Amniotic stem cell (primary cell): ENCODE measurements at places on chromosomes 16 and 17.

DNA sequence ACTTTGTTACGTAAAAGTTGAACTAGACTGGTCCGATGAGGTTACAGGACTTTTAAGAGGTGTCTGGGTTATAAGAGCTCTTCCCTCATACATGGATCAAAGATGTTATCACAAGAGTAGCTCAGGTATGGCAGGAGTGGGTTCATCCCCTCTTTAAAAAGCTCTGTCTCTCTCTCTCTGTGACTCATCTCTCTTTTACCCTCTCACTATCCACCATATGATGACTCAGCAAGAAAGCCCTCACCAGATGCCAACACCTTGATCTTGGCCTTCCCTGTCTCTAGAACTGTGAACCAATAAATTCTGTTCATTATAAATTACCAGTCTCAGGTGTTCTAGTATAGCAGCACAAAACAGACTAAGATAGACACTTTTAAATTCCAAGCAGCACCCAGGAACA lies 1.9 kb upstream of the CLEC19A start:
- no peak for DNase-seq

GRCh38 chr16:73337373-73338296 lies 289.7 kb upstream of the ZFHX3 start:
- DNase-seq = no peak

GRCh38 chr16:89607937-89608740 lies 5.3 kb upstream of the DPEP1 start:
- DNase-seq = no peak

- no peak for DNase-seq
Observed at GRCh38 chr17:75182319-75182568, 515 bp downstream of the SUMO2 start.

DNA sequence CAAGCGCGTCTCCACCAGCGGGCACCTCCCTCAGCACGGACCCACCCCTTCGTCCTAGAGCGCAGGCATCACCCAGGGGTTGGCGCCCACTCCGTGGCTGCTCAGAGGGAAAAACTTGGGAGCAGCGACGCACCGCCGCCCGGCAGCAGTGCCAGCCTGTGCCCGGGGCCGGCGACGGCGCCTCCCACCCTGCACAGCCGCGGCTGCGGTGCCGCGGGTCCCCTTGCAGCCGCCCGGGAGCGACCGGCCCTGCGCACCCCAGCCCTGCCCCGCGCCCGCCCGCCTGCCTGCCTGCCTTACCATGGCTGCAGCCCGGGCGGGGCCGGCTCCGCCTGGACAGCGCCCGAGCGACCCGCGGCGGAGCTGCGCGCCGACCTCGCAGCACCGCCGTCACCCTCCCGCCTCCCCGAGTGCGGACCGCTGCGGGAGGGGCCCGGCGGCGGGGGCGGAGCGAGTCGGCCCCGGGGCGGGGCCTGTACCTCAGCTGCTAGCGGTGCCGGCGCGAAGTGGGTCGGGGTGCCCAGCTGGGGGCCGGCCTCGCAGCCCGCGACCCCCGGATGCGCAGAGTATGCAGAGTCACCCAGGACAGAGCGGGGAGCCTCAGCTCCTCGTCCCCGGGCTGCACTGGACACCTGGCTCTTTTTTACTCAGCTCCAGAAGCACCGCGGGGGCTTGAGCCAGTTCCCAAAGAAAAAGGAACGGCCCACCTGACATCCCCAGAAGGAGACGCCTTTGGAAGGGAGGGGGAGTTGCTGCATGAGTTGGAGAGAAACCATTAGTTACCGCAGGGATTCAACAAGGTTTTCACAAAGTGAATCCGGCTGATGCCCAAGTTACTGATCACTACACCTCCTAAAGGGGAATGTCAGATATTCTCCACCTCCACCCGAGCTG lies 17.5 kb upstream of the MTMR4 start:
- DNase-seq = no peak

DNA sequence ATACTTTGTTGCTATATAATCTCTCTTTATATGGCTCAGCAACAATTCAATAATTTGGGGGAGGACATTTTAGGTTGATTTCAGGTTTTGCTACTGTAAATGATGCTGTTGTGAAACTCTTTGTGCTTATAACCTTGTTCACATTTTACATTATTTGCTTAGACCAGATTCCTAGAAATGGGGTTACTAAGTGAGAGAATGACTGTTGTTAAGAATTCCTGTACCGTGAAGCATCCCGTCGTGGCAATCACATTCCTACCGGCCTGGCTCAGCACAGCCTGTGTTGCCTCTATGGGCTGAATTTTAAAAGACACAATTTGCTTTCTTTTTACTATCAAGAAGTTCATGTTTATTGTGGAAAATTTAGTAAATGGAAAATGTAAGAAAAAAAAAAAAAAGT lies 31.4 kb downstream of the B9D1 start:
- DNase-seq = peak; percentile 65

DNA sequence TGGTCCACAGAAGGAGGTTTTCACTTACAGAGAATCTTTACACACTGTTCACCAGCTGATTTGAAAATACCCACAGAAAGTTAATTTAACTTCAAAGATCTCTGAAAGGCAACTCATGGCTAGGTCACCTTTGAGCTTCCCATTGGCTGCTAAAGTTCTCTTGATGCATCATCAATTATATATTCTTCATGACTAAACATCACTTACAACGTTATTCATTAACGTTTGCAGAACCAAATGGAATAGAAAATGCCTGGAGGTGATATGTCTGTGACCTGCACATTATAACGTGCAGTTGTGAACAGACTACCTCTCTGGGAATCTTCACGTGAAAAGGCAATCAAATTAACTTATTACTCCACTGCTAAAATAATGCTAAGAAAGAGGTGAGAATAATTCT lies 238.5 kb downstream of the ZFHX3 start:
- no peak for DNase-seq

DNA sequence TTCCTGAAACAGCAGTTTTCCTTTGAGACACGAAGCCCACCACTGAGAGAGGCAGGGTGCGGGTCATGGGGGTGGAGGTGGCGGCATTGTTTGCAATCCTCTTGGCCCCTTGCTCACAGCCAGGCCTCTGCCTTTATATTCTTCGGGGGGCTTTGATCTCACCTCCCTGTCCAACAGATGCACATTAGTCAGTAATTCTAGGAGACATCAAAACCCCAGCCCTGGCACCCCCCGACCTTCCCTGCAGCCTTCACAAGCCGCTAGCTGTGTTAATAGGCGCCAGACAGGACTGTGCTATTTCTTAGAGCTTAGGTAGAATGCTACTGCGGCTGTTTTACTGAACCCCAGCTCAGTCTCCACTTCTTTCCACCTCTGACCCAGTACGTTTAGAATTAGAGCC lies 212.6 kb downstream of the RBFOX1 start:
- no peak for DNase-seq

- DNase-seq = no peak
Observed at GRCh38 chr17:72379516-72379915, 258.7 kb downstream of the SOX9 start.

- no peak for DNase-seq
Observed at GRCh38 chr17:65115839-65116238, 21.3 kb upstream of the RGS9 start.

- no peak for DNase-seq
Observed at GRCh38 chr16:2952679-2953078, 11.4 kb upstream of the KREMEN2 start.

- no peak for DNase-seq
Observed at GRCh38 chr17:78493450-78493849, 83.7 kb downstream of the DNAH17 start.

DNA sequence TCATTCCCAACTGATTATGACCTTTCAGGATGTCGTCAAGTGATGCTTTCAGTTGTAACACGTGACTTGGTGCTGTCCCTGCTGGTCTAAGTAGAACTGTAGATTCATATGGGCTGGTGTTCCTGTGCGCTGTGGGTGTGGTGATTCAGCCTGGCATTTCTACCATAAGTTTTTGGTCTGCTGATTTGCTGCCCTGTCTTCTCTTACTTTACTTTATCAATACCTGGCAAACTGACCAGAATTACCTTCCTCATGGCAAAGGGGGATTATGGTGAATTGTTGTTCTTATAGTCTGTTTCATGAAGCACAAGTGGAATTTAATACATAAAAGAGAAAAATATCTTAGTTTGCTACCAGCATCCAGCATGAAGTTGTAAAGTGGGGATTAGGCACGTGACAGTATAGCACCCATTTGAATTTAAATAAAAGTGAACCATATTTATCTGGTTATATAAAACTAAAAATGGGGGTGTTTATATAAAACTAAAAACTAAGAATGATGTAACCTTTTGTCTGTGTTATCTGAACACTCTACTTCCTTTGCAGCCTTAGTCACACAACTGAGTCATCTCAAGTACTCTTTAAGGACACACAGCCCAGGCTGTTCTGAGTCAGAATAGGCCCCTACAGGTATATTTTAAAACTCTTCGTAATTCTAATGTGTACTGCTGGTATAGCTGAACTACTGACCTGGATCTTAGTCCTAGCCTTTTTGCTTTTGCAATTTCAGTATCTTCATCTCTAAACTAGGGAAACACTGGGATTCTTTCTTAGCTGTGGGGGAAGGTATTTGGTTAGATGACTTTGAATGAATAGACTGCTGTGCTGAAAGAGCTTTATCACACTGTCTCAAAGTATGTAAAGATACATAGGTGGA lies 28.3 kb downstream of the TTC19 start:
- peak; percentile 83 for DNase-seq

DNA sequence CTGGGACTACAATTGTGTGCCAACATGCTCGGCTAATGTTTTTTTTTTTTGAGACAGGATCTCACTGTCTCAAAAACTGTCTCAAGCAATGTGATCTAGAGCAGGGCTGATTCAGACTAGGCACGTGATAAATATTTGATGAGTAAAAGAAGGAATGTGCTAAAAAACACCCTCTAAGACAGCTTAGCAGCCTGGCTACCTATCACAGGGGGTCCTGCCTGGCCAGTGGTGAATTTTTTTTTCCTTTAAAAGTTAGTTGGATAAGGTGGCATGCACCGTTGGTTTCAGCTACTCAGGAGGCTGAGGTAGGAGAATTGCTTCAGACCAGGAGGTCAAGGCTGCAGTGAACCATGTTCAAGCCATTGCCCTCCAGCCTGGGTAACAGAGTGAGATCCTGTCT lies 14.8 kb upstream of the GPATCH8 start:
- no peak for DNase-seq

DNA sequence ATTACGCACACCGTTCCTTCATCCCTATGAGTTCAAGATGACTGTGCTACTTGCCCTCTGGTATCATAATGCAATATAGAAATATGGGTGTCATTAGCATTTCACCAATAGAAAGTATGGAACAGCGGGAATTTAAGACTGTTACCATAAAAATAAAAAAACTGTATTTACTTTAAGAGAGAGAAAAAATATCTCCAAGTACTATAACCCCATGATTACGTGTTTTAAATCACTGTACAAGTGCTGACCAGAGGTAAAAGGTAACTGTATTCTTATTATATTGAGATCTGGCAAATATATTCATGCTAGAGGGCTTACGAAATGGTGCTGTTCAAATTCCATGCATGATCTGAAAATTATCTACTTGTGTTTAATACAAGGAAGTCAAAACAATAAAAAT lies 5.2 kb downstream of the SDR42E1 start:
- no peak for DNase-seq

GRCh38 chr16:79071424-79071823 lies 529.1 kb downstream of the MAF start:
- DNase-seq = no peak

DNA sequence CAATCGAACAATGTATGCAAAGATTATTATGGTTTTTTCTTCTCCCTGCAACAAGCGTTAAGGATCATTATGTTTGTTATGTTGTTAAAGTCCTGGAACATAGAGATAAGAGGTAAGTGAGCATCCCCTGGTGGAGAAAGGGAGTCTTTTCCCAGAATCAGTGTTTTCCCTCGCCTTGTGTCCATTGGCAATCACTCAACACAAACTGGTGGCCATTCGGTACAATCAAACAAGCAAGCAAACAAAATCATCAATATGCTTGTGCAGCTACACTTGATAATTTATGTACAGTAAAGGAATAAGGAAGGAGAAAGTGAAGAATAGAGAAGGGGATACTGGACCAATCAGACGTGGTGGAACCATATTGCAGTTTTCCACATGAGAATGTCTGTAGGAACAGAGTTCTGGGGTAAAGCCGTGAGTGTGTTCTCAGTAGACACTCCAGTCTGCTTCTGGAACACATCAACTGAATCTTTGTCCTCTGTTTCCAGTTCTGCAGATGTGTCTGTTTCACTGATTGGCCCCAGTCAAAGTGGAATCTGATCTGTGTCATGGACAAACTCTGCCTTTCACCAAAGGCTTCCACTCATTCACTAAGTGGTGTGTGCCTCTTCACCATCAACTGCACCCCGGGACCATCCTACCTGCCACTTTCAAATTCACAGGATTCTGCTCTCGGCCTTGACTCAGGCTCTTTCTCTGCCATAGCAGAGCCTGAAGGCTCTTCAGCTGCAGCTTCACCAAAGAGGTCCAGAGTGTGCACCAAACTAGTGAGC lies 169.5 kb downstream of the AHSP start:
- DNase-seq = no peak

GRCh38 chr16:1178295-1178910 lies 25.5 kb downstream of the CACNA1H start:
- no peak for DNase-seq

GRCh38 chr17:56679115-56679776 lies 85.7 kb downstream of the NOG start:
- no peak for DNase-seq

DNA sequence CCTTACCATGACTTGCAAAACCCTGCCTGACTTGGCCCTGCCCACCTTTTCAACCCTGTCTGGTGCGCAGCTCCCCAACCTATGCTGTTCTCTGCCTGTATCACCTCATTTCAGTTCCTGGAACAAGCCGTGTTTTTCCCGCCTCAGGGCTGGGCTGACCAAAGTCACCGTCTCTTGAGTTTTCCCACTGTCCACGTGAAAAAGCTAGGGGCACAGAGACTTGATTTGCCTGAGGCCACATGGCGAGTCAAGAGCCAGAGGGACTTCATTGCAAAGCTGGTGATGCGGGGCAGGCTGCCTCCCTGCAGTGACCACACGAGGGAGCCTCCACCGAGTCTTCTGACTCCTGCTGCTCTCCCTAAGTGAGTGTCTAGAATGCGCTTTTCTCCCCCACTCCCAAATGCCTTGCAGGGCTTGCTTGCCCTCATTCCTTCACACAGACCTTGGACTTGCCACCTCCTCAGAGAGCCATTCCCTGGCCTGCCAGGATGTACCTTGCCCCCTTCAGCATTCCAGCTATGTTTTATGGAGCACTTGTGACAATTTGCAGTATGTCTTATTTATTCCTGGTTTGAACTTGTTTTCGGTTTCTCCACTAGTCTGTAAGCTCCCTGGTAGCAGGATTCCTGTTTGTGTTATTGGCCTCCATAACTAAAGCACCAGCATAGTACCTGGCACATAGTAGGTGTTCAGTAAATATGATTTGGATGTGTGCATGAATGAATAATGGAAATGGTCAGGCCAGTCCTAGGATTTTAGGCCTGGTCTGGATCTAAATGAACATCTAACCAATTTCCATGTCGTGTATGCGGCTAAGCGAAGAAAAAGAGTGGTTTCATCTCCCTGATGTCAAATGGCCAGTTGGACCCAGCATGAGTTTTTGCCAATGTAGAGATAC lies 252.3 kb downstream of the SNX29 start:
- peak; percentile 26 for DNase-seq
